ENCODE measurements at places on chromosomes 7 and 10.

- ATAC-seq = no peak
These were observed 209.3 kb downstream of the AHR start for GRCh38 chr7:17507717-17508116.

DNA sequence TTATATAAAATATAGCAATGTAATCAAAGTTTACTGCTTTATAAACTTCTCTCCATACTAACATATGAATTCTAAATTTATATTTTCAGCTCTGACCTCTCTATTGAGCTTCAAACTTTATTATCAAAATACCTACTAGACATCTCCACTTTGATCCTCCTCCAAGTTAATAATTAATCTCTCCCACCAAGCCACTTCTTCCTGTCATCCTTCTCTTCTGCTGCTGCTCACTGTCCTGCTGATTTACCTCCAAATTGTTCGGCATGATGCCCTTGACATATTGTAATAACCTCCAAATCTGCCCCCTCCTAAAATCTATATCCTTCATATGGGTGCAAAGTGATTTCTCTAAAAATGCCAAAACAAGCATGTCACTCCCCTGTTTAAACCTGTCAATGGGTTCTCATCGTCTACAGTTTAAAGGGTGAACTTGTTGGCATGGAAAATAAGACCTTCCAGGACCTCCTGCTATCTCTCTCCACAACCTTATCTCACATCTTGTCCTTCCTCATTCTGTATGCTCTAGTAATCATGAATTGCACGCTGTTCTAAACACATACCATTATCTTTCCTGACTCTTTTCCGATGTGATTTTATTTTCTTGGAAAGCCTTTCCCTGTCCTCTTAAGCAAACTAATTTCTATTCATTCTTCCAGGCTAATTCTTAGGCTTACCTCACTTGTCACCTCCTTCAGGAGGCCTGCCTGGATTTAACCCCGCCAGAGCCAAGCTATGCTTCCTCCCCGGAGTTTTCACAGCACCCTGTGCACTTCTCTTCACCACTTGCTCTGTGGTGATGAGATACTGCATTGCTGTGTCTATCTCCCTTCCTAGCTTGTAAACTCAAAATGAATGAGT, 52.1 kb upstream of the STK17A start:
- no peak for ATAC-seq

DNA sequence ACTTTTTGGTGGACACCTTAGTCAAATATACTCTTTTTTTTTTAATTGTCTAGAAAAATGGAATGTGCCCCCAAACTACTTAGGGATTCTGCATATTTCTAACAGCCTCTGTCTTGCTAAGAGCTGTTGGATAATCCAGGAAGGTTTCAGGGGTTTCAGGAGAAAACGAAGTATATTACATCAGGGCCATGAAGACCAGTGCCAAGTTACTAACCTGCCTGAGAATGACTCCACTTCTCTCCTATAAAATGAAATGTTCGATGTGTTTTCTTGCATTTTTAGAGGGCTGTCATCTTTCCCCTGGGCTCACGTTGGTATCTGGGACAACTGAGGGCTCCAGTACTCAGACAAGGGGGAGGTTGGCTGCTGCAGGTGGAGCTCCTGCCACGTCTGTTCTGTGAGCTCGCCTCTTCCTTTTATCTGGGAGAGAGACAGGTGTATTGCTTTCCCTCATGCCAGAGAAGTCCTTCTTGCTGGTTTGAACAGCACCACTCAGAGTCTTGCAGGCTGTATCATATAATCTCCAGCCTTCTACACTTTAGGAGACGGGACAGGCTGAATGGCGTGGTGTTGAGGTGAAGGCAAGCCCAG, 71.3 kb downstream of the CAMK1D start:
- no peak for ATAC-seq

DNA sequence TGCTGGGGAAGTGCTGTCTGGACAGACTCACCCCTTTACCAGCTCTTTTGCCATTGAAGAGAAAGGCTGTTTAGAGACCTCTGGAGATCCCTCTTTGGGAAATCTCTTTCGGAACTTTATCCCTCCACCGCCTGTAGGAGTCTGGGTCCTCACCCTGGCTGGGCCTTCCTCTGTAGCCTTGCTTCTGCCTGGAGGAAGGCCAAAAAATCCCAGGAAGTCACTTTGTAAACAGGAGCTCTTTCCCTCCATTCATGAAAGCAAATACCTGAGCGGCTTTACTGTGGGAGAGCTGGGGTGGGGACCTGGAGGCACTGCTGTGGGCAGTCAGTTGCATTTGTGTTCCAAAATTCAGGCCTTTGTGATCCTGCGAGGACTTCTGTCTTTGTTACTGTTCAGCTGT, 126.2 kb downstream of the KLF6 start:
- no peak for ATAC-seq

GRCh38 chr10:90947030-90947960, 26.4 kb upstream of the ANKRD1 start:
- ATAC-seq = no peak

GRCh38 chr10:30241422-30242110, 107.5 kb downstream of the MTPAP start:
- no peak for ATAC-seq

GRCh38 chr10:86500846-86501245, 20.7 kb downstream of the WAPL start:
- no peak for ATAC-seq

GRCh38 chr7:30420662-30421061, 57.9 kb downstream of the NOD1 start:
- ATAC-seq = no peak

GRCh38 chr7:93245525-93246432, 13.6 kb downstream of the VPS50 start:
- ATAC-seq = peak; percentile 46

DNA sequence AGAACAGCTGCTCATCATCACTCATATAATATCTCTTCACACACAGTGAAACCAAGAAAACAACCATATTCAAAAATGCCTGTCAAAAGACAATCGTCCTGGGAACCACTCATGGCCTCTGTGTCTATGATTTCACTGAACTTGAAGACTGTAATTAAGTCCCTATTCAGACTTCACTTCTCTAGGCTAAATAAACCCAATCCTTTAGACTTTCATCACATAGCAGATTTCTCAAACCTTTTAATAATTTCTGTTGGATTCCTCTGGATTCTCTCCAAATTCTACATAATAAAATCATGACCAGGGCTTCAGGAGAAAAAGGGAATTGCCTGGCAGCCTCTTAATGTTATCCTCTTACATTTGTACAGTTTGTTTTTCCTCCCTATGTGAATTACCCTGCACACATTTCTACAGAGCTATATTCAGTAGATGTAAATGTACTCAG, 201.1 kb downstream of the LRRN3 start:
- ATAC-seq = peak; percentile 68

GRCh38 chr10:70960316-70960715, 72.0 kb upstream of the PCBD1 start:
- ATAC-seq = no peak

DNA sequence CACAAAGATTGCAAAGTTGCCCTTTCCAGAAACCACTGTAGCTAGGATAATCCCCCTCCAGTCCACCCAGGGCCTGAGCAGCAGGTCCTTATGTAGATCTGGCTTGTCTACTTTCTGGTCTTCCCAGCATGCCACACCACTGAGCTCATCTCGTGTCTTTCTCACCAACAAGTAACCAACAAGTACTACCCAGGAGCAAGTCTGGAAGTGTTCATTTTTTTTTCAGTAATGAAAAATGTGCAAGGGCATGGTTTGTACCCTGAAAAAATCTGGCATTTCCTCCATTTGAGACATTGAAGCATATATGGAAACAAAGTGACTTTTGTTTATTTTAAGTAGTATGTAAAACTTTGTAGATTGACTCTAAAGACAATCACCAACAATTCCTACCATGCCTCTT, 120.8 kb downstream of the INHBA start:
- no peak for ATAC-seq

DNA sequence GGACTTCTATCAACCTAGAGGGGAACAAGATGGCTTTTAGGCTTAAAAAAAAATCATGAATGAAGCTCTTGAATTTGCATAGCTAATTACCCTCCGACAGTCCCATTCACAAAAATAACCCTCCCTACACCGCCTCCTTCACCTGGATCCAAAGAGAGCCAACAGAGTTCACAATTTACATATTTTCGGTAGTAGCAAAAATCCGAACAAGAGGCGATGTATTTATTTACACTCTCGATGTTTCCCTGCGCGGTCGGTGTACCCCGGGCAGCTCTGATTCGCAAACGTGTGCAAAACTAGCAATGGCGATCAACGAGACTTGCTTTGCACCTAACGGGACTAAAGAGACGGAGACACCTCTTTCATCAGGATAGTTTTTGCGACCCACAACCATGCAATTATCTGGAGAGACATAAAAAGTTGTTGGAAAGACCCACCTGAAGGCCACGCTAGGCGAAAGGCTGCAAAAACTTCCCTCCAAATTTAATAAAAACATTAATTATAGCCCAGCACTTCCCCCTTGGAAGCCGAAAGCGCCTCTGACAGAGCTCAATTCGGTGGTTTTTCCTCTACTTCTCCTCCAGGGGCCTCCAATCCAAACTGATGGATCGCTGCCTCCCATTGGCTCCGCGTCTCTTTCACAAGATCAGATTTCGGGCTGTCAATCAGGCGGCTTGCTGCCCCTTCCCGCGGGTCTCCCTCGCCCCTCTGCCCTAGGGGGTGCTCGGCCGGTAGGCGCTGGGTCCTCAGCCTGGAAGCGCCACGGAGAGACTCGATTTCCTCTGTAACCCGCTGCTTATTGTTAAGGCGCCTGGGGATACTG, at the start of gene ETV1:
Gene ETV1 (minus strand): TSS at position 541 of the 823 bp plus-strand sequence. CDS start 614 bp downstream, outside the sequence.
- peak; percentile 78 for ATAC-seq

DNA sequence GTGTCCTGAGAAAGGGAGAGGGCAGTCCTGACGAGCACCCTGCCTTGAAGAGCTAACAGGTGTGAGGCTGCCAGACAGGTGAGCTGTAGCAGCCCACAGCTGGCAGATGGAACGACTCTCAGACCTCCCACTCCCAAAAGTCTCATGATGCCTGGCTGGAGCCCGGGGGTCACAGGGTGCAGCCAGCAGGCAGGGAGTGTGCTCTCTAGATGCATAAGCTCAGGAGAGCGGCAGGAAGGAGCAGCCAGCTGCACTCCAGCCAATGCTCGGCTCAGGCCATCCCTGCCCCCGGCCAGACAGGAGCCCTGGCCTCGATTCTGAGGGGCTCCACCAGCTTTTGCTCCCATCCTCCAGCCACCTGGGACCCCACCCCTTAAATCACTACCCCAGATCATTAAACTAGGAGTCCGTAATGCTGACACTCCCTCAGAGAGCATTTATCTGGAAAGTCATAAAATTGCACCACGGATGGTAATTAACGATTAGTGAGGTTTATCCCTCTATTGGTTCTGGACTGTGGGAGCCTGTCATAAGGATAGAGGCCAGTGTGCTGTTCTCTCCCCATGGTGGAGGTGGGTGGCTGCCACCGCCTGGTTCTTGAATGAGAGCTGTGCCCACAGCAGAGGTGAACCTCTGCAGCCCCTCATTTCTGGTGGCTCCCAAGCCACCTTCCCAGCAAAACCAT, 63.5 kb upstream of the ZMIZ1 start:
- no peak for ATAC-seq

GRCh38 chr7:94154858-94155257, 150.7 kb upstream of the BET1 start:
- ATAC-seq = no peak

DNA sequence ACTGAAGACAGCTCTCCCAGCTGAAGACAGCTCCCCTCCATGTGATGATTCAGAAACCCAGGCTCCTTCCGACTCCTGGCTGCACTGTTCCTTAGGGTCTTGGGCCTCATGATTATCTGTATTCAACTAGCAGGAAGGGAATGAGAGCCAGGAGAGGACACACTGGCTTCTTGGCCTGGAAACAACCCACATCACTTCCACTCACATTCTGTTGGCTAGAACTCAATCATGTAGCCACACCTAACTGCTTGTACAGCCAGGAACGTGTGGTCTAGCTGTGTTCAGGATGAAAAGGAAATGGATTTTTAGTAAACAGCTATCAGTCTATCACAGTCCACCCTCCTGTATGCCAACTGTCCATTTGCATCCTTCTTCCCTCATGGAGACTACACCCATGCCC, 30.5 kb upstream of the XPNPEP1 start:
- no peak for ATAC-seq

DNA sequence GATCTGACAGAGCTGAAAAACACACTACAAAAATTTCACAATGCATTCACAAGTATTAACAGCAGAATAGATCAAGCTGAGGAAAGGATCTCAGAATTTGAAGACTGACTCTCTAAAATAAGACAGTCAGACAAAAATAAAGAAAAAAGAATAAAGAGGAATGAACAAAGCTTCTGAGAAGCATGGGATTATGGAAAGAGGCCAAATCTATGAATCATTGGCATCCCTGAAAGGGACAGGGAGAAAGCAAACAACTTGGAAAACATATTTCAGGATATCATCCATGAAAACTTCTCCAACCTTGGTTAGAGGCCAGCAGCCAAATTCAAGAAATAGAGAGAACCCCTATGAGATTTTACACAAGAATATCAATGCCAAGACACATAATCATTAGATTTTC, 804.8 kb upstream of the IGFBP3 start:
- ATAC-seq = no peak

GRCh38 chr7:40721342-40721949, 586.6 kb downstream of the SUGCT start:
- peak; percentile 77 for ATAC-seq

DNA sequence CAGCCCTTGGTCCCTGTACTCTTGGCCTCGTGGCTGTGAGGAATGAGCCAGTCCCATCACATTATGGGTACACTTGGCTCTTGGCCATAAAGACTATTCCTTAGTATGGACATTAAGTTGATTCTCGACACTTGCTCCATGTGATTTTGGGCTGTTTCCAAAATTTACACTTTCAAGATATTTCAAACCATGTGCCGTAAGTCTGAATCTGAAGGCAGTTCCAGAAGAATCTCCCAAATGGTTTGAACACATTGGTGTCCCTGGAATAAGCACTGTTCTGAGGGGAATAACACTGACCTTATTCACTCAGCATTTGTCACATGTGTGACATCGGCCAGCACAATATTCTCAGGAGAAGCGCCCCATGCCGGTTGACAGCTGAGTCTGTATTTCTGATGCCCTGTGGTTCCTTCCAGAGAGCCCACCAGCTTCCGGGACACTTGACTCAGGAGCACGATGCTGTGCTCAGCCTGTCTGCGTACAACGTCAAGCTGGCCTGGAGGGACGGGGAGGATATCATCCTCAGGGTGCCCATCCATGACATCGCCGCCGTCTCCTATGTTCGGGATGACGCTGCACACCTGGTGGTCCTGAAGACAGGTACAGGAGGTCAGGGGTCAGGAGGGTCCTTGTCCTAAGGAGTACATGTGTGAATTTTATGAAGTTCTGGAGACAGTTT, 24.6 kb downstream of the NACAD start:
- ATAC-seq = no peak

DNA sequence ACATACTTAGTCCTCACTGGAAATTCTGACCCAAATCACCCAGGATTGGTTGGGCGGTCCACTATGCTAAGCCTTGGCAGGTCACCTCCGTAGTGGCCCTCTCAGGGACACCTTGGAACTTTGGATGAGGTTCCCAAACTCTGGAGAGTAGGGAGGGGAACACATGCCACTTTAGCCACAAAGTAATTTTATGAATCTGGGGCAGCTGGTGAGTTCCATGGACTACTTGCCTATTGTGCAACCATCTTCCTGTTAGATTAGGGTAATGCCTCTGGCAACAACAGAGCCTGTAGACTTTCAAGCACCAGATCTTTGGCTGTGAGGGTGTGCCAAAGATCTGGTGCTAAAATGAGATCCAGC, 77.7 kb downstream of the ITGB8 start:
- ATAC-seq = no peak
